ENCODE measurements at places on chromosomes 5 and 9.
A peak's percentile ranks its signal among the peaks of the same experiment; 100 is the strongest.

GRCh38 chr9:111474385-111474784, 9.8 kb downstream of the ECPAS start:
- ATAC-seq, result no peak

DNA sequence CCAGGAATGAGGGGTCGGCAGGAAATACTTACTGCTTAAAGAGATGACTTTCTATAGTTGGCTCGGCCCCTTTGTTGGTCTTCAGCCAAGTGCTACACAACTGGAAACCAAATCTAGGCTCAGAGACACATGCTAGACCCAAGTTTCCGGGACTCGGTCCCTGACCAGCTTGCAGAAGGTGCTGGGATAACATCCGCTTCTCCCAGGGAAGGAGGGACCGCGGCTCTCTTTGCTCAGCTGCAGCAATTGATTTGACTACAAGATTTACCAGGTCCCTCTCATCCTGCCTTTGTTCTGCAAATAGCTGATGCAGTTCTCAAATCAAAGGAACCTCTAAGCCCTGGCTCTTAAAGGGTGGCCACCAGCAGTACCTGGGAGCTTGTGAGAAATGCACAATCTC, 314.7 kb downstream of the MLLT3 start:
- no peak for ATAC-seq

DNA sequence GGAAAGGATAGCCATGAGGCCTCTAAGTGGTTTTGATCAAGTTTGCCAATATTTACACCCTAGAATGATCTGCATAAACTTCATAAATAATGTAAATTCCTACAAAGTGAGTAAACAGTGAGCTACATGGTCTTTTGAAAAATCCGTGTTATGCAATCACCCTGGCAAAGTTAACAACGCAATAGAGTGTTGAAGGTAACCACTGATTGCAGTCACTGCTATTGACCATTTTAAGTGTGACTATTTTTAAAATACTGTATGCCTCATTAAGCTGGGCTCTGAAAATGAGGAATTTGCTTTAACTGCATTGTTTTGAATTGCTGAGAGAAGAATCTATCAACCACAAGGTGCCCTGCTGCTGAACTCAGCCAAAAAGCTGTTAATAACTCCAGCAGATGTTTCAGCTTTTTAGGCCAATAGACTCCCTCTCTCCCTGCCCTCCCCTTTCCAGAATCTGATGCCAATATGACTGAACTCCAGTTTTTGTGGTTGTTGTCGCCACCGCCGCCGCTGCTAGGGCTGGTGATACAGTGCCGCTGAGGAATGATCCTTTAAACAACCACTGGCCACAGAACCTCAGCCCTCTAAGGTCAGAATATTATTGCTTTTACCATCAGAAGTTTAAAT, 35.3 kb upstream of the SMARCA2 start:
- no peak for ATAC-seq

DNA sequence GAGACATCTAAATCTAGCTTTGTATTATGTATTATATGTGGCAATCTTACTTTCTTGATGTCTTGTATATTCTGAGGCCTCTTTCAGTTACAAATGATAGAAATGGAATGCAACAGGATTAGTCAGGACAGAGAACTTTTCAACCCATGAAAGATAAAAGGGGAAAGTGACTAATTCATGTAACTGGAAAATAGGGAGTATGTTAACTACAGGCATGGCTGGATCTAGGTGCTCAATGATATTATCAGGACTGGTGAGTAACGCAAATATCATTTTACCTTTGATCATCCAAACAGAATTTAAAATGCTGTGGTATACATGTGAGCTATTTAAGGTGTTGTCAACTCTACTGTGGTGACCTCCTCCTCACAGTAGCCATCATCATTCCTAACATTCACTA, 215.7 kb upstream of the GLRA1 start:
- no peak for ATAC-seq

DNA sequence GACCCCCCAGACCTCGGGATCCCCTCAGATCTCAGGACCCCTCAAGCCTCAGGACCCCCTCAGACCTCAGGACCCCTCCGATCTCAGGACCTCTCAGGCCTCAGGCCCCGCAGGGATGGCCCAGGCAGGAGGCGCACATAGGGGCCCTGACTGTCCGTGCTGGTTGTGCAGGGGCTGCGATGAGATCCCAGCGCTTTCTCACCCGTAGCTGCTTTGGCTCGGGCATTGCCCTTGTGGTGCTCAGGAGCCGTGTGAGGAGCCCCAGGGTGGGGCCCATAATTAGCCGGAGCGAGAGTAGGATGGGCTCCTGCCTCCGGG, 680 bp upstream of the LPCAT1 start:
- ATAC-seq, result peak; percentile 2

GRCh38 chr5:143698574-143698973, 113.4 kb upstream of the HMHB1 start:
- no peak for ATAC-seq

DNA sequence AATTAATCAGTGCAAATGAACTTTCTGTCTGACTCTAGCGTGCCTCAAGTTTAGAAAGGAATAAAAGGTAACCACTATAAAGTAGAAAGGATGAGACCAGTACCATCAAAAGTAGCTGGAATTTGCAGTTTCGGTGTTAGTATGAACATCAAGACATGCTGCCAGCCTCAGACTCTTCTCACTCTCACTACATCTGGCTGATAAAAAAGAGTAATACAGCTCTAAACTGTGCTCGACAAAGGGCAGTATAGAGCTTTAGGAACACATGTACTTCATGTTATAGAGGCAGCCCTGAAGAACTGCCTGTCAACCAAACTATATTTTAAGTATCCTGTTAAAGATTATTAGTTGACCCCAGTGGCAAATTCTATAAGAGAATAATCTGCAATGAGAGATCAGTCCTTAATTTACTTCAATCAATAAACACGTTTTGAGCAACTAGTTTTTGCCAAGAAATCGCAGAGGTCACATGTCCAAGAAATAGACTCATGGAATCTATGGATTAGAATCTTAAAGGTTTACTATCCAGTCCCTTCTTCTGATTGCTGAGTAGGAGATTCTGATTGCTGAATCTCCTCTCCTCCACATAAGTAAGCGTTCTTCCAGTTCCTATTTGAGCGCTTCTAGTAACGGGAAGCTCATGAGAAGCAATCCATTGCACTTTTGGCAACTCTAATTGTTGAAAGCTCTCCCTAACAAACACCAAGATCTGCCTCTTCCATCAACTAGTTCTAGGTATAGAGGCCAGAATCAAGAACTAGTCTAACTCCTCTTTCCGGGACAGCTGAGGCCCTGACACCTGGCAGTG, 941 bp downstream of the XPA start:
- 0 out of 3 replicates have a peak, but pooled peaks have one; percentile 9 for ATAC-seq

- no peak for ATAC-seq
Measured at GRCh38 chr5:175627005-175627404, 30.9 kb upstream of the HRH2 start.

DNA sequence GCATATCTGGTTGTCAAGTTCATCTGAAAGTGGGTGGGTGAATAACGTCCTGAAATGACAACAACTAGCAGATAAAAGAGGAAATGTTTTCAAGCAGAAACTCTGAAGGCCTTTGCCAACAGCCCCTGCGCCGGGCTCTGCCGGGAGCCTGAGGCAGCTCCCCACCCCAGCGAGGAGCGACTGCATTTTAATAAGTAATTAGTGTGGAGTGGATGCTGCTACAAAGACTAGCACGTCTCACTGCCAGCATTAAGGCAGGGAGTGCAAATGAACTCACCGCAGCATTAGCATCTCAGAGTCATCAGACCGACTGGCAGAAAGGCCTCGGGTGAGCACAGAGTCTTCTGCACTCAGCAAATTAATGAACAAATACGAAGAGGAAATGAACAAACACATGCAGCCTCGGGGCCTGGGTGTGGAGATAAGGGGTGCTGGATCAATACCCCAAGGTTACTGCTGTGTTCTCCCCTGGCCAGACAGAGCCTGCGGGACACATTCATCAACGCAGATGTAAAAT, 63.8 kb downstream of the VAV2 start:
- ATAC-seq, result no peak

DNA sequence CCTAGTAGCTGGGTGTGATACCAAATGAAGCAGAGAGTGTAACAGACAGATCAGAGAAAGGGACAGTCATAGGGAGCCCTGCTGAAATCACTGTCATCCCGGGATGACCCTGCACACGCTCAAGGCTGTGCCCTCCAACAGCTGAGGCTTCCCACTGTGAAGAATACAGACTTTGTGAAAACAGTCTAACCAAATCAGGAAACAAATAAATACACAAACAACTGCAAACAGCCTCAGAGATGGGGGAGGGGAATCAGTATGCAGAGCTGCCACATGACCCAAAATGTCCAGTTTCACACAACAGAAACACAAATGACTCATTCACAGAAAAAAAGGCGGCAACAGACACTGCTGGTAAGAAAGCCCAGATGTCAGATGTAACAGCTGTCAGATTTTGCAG, 101.9 kb downstream of the ADAMTS2 start:
- ATAC-seq, result no peak

All from SK-N-SH treated with all-trans-retinoic acid at 6 μM for 48 hours (cell line).